ENCODE measurements at places on chromosomes 5 and 9.

GRCh38 chr5:1481266-1481958, 36.2 kb upstream of the SLC6A3 start:
- no peak for DNase-seq

GRCh38 chr9:117437283-117437682, 22.4 kb upstream of the ASTN2 start:
- no peak for DNase-seq

DNA sequence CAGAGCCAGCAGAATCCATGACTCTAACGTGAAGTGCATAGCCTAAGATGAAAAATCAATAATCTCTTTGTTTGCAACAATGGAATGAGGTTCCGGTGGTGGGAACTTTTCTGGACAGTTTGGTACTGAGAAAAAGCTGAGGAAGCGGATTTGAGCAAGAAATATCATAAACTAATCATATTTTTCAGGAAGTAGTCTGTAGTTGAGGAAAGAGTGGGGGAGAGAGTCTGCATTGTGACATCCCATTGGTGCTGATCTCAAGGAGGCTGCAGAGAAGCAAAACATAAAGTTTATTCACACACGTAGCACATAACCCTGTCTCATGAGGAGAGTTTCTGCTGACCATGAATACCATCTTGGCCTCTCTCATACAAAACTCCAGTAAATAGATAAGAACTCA, 15.8 kb upstream of the FCHO2 start:
- DNase-seq = no peak

DNA sequence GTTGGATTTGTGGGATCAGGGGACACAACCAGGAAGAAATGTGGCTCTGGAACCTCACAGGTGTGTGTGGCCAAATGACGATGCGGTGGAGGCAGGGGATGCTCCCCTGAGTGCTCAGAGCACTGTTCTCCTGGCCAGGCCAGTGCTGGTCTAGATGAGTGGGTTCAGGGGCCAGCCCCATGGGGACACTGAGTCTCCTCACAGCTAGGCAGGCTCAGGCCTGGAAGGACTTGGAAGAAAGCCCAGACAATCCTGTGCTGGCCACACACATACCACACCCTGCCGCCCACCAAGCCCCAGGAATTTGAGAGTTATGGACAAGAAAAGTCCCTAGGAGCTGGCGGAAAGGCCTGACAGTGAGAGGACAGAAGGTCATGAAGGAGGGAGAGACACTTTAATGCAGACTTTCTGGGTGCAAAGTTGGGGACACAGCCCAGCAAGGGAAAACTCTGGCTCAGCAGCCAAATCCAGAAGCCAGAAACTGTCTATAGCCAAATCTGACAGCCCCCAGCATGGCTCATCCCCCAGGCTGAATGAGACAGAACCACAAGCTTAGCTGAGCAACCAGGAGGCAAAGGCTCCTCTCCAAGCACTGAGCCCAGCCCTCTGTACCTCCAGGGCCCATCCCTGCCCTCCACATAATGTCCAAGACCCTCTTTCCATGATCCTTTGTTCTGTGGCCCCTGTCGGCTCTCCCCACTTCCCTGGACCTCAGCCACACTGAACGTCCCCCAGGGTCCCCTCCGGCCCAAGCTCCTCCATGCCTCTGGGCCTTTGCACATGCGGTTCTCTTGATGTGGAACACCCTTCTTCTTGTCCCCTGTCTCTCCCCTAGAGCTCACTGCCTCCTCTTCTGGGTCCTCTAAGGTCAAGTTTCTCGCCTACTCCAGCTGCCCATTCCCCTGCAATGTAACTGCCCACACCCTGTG, 22.4 kb downstream of the LHX6 start:
- DNase-seq = peak; percentile 29

DNA sequence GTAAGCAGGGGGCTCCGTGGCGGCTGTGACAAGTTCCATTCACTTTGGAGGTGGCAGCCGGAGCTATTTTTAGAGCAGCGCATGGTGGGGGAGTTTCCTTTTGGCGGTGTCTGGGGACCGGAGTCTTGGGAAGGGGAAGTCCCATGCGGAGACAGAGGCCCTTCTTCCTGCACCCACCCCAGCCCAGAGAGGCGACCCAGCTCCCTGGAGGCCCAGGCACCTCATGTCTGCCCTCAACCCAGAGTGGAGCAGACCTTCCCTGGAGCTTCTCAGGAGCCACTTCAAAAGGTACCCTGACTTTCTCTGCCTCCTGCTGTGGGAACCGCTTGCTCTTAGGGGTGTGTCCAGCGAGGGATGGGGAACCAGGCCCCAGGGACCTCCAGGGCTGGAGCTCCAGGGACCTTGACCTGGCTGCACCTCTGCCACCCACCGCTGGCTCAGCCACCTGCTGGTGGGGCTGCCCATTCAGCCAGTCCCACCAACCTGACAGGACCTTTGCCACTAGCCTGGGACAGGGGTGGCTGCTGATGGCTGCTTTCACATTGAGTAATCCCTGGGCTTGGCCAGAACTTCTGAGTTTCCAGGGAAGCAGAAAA, 34.1 kb downstream of the NEK6 start:
- no peak for DNase-seq
